ENCODE measurements at places on chromosomes 6 and 20. TPM values are rescaled to one million over a fixed set of nuclear protein-coding genes. Genes with fewer than 3 reads are reported as not detected.

The ARMH2 gene
- not detected for total RNA-seq

The SALL4 gene
- 1.3 TPM for total RNA-seq

The ADA gene
- 54.2 TPM for total RNA-seq

The FUT9 gene
- total RNA-seq = not detected

The SPDEF gene
- total RNA-seq = 2.7 TPM

The FLRT3 gene
- 1.8 TPM for total RNA-seq

The OR2H2 gene
- total RNA-seq = not detected

The POM121L2 gene
- not detected for total RNA-seq

The VSTM2L gene
- total RNA-seq = 7.4 TPM

The MCM3 gene
- total RNA-seq = 83.7 TPM

The TCP11 gene
- not detected for total RNA-seq

The HLA-DQA2 gene
- not detected for total RNA-seq

The PDYN gene
- total RNA-seq = 0.06 TPM

The HRH3 gene
- total RNA-seq = not detected

The ANGPT4 gene
- total RNA-seq = 0.03 TPM

The STMND1 gene
- total RNA-seq = not detected

The HTR1B gene
- total RNA-seq = not detected

The TRIM10 gene
- not detected for total RNA-seq
